ENCODE measurements at places on chromosomes 3 and 15. TPM values are rescaled to one million over a fixed set of nuclear protein-coding genes. Genes with fewer than 3 reads are reported as not detected.
A peak's percentile ranks its signal among the peaks of the same experiment; 100 is the strongest.

GRCh38 chr3:128100161-128100560, 23.5 kb downstream of the RUVBL1 start:
- no peak for DNase-seq

DNA sequence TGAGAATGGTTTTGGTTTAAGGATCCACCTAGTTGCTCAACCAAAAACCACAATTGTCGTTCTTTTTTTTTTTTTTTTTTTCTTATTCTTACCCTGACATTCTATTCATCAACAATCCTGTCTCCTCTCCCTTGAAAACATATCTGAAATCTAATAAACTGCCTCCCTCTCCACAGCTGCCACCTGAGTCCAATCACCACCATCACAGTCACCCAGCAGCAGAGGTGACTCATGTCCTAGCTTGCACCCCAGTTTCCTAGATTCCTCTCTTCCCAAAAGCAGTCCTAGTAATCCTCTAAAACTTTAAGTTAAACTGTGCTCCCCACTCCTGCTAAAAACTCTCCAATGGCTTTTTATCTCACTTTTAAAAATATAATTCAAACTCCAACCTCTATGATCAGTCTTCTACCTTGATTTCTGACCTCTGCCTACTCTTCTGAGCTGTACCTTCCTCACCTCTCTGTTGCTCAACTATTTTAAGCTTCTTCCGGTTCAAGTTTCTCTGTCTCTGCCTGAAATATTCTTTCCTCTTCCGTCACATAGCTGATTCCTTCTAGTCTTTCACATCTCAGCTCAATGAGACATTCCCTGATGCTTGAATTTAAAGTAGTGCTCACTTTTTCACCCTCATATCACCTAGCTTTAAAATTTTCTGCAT, 33.7 kb upstream of the RBMS3 start:
- no peak for DNase-seq

GRCh38 chr15:49847423-49848281, 226.8 kb downstream of the DTWD1 start:
- DNase-seq, result peak; percentile 61

DNA sequence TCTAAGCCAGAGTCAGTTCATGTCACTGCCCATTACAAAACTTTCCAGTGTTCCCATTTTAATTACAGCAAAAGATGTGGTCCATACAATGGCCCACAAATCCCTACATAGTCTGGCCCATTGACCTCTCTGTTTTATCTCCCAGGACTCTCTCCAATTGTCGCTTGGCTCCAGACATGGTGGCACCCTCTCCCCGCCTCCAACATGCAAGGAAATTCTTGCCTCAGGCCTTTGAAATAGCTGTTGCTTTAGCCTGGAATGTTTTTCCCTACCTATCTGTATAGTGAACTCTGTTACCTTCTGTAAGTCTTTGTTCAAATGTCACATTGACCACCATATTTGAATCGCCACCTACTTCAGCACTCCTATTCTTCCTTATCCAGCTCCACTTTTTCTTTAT, 377.3 kb upstream of the MCTP2 start:
- DNase-seq, result no peak

DNA sequence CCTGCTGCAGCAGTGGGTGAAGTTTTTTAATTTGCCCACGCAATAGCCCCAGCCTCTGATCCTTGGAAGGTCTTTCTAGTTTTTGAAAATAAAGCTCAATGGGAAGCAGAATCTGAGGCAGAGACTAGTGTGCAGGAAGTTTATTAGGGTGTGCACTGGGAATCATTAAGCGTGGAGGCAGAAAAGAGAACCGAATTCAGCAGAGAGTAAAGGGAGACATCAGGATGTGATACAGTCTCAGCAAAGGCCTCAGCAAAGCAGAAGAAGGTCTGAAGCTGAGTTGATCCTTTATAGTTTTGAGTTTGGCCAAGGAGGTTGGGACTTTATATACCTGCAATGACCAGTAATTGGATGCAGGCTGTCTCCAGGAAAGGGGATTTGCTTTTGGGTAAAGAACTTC, 4.9 kb upstream of the BTLA start:
- DNase-seq, result no peak

GRCh38 chr15:32677238-32677750, 35.8 kb downstream of the SCG5 start:
- no peak for DNase-seq

- DNase-seq, result no peak
Measured at GRCh38 chr3:124766113-124767095, 36.2 kb downstream of the UMPS start.

- peak; percentile 57 for DNase-seq
Measured at GRCh38 chr3:141738891-141739363, 829 bp downstream of the RNF7 start.

Gene THRB
- total RNA-seq, result 7.4 TPM

Gene ZNF860
- total RNA-seq, result under 0.01 TPM

DNA sequence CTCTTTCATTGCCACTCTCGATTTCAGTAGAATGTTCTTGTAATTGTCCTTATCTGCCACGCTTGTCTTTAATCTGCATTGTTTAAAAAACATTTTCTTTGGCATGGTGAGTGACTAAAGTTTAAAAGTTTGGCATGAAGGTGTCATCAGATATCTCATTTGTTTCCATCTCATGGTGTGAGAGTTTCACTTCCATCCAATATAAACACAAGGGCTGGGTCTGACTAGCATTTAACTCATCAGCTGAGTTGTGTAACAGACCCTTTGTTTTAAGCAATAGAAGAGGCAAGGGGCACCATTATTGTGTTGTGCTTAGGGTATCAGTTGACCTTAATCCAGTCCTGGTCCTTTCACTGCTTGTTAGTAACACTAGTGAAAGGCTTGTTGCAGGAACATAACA, 49.9 kb upstream of the IL12A start:
- peak; percentile 62 for DNase-seq

- peak; percentile 24 for DNase-seq
Measured at GRCh38 chr3:134874737-134875413, 79.8 kb downstream of the EPHB1 start.

DNA sequence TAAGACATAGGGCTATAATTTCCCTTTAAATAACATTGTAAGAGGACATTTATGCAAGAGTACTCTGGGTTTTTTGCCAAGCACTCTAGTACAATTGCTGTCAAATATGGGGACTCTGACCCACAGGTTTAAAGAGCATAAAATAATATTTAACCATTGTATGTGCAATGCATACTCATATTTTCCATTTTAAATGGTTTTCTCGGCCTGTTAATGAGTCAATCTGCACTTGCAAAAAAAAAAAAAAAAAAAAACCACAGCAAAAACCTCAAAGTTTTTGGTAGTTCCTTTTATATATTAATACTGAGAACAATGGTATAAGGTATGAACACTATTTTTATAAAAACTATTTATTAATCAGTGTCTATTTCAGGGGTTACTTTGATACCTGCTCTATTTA, 304.0 kb upstream of the CBLB start:
- peak; percentile 40 for DNase-seq

Gene SLC2A2
- total RNA-seq, result not detected

Gene CCDC66
- total RNA-seq, result 27.5 TPM

DNA sequence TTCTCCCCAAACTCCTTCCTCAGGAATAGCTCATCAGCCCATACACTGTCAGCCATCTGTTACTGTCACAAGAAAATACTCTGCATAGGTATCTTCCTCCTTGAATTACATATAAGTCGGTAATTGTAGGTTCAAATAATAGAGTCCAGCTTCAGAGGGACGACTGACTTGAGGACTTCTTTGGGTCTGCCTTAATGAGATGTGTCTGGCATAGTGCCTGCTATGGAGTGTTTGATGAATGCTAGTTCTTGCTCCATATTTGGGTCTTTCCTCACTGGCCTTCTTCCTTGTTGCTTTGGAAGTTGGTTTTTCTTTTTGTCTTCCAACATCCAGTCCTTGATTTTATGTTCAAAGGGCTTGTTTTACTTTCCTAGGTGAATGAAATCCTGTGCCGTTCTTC, 66.4 kb upstream of the ACKR4 start:
- no peak for DNase-seq

Gene ARGFX
- not detected for total RNA-seq

Gene CAMP
- not detected for total RNA-seq

GRCh38 chr3:66354001-66354400, 133.2 kb downstream of the SLC25A26 start:
- DNase-seq, result no peak

GRCh38 chr3:155944081-155944480, 73.6 kb downstream of the GMPS start:
- DNase-seq, result no peak

Gene CD96
- total RNA-seq, result under 0.01 TPM

Data from fibroblast of lung (primary cell).